Activated CD4-positive, alpha-beta T cell treated with anti-CD3 and anti-CD28 coated beads for 36 hours (primary cell): ENCODE measurements at places on chromosomes 13 and 19.
A peak's percentile ranks its signal among the peaks of the same experiment; 100 is the strongest.

- no peak for DNase-seq
These were observed 6.4 kb upstream of the TBXA2R start for GRCh38 chr19:3612901-3613741.

DNA sequence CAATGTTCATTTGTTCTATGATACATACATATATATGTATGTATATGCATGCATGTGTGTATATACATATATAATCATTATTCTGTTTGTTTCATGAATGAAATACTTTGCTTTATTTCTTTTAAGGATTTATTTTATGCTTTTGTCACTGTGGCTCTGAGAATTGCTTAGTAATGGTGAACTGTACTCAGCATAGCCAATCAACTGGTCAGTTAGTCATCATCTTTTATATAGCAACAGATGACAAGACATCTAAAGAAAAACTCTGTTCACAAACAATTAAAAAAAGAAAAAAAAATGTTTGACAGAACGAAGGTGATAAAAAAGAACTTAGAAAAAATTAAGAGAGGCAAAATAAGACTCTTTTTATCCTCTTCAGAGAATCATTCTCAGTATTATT lies 1440.3 kb downstream of the PCDH9 start:
- no peak for DNase-seq

- DNase-seq: no peak
These were observed 7.9 kb upstream of the FBXL3 start for GRCh38 chr13:77034881-77035280.

GRCh38 chr19:30878495-30878894 lies 470.7 kb downstream of the TSHZ3 start:
- DNase-seq: no peak

DNA sequence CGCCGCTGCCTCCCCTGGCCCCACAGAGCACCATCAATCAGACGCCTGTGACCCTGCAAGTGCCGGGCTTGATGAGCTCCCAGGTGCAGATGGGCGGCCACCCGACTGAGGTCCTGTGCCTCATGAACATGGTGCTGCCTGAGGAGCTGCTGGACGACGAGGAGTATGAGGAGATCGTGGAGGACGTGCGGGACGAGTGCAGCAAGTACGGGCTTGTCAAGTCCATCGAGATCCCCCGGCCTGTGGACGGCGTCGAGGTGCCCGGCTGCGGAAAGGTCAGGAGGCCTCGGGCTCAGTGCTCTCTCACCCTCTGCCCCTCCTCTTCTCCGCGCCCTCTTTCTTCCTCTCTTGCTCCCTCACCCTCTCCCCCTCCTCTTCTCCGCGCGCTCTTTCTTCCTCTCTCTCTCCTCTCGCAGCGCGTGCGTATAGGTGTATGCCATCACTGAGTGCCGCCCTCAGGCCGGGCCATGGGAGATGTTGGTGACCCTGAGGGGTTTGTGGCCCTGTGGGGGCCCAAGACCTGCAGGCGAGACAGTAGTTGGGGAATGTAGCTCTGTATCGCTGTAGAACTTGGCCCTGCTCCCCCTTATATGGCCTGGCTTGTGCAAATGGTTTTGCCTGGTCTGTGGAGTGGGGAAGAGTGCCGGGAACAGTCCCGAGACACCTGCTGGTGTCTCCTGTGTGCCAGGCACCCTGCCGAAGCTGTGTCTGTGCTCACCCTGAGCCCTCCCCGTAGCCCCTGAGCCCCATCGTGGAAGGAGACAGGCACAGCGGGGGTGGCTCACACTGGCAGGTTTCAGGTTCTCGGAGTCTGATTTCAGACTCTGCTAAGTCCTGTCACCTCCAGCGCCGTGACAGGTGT lies 5.4 kb upstream of the EPN1 start:
- DNase-seq: no peak

GRCh38 chr13:43647471-43647870 lies 139.3 kb downstream of the ENOX1 start:
- no peak for DNase-seq

DNA sequence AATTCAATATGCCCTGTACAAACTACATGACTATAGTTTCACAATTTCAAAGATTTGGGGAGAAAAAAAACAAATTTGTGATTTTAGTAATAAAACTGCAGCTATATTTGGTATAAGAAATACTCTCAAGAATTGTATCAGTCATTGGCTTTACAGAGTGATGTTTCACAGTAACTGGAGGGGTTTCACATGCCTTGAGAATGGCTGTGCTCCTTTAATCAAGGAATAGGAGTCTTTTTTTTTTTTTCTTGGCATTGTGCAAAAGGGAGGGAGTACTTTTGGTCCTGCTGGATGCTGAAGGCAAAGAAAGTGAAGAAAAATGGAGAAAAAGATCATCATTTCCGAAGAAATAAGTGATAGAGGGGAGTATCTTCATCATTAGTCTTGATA lies 6.8 kb downstream of the ZNF507 start:
- DNase-seq: no peak

DNA sequence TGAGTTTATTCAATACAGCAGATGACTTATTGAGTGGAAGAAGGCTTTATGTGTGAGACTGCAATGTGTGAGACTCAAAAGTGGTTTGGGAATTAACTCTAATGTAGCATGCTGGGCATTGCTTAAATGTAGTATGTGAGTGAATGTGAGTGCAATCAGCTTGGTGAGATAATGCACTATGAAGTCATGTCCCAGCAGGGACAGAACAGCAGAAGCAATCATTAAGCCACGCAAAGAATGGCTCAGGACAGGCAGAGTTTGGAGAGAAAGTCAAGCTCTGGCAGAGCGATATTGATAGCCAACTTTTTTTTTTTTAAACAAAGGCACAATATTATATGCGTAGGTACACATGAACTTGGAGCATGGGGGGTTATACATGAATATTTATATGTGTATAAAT lies 597.7 kb downstream of the GPC6 start:
- DNase-seq: no peak

- no peak for DNase-seq
These were observed 6.3 kb upstream of the GRIN3B start for GRCh38 chr19:993831-994393.

- no peak for DNase-seq
These were observed 19.9 kb upstream of the SHISA2 start for GRCh38 chr13:26071691-26072090.

- no peak for DNase-seq
These were observed 598.7 kb upstream of the SPRY2 start for GRCh38 chr13:80939581-80939980.

- DNase-seq: no peak
These were observed 1.9 kb upstream of the ZNF653 start for GRCh38 chr19:11507370-11508078.

DNA sequence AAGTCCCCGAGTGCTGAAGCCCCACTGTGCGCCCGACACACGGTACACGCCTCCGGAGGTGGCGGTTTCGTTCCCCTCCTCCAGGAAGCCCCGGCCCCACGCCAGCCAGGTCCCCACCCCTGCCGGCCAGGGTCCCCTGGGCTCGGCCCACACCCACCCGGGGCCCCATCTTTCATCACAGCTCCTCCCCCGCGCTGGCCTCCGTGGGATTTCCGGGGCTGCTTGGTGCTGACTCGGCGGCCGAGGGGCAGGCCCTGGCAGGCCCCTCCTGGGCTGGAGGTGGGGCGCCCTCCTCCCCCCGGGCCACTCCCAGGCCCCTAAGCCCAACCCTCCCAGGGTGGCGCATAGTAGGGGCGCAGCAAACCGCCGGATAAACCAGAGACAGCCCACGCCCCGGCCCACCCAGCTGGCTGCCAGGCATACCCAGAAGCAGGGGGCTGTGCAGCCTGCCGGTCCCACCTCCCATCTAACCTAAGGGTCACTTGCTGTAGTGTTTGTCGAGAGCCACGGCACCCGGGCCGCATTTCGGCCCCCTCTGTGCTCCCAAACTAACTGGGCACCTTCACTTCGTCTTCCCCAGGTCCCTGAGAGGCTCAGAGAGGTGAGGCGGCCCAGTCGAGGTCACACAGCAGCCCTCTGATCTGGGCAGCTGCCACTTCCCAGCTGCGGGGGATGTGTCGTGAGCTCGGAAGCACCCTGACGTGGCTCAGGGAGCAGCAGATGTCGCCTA lies 6.6 kb downstream of the ZBTB7A start:
- peak; percentile 70 for DNase-seq

- no peak for DNase-seq
These were observed 304.7 kb downstream of the COG6 start for GRCh38 chr13:39960191-39960590.

GRCh38 chr13:90535421-90535820 lies 812.1 kb upstream of the MIR17HG start:
- DNase-seq: no peak

DNA sequence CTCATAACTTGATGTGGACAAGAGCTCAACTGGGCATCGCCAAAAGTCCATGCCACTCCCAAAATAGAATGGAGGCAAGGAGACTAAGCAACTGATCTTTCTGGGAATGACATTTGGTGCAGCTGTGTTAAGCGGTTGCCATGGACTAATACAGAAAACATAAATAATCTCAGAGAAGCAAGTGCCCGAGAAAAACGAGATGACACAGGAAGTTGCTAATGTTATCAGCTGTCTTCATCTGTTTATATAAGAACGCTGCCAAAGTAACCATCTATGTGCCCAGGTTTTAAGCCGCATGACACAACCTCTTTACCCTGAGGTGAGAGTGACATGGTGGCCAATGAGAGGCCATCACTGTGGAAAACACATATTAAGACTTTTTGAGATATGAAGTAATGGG lies 54.9 kb upstream of the SACS start:
- DNase-seq: no peak

DNA sequence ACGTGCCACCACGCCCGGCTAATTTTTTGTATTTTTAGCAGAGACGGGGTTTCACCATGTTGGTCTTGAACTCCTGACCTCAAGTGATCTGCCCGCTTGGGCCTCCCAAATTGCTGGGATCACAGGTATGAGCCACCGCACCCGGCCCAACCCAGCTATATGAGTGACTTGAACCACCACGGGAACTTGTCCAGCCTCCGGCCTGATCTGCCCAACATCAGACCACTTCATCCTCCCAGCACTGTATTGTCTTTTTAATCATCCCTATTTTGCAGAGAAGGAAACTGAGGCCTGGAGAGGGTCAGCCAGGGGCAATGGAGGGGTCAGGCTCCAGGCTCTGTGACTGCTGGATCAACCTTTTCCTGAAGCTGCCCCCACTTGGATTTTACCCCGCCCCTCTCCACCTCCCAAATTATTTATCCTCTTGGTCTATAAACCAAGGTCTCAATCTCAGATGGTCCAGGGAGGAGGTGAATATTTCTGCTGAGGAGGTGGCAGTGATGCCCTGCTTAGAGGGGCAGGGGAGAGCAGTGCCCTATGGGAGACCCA lies 893 bp upstream of the PLIN3 start:
- no peak for DNase-seq

GRCh38 chr13:75831389-75831788 lies 195.3 kb downstream of the LMO7 start:
- DNase-seq: no peak

- no peak for DNase-seq
These were observed 147.1 kb downstream of the MTUS2 start for GRCh38 chr13:28967029-28967915.

DNA sequence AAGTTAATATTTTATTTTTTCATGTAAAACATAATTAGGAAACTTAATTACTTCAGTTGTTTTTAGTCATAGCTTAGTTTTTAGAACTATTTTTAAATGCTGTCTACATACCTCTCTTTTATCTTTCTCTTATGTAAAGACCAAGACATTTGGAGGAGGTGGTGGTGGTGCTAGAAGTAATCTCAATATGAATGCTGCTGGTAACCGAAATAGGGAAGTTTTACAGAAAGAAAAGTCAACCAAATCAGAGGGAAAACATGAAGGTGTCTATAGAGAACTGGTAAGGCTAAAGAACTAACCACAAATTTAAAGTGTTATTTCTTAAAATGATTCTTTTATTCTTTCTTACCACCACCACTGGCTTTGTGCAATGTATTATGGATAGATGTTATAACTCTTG lies 97.3 kb downstream of the TDRD3 start:
- no peak for DNase-seq

GRCh38 chr19:2887391-2887914 lies 13.3 kb upstream of the ZNF57 start:
- DNase-seq: no peak

DNA sequence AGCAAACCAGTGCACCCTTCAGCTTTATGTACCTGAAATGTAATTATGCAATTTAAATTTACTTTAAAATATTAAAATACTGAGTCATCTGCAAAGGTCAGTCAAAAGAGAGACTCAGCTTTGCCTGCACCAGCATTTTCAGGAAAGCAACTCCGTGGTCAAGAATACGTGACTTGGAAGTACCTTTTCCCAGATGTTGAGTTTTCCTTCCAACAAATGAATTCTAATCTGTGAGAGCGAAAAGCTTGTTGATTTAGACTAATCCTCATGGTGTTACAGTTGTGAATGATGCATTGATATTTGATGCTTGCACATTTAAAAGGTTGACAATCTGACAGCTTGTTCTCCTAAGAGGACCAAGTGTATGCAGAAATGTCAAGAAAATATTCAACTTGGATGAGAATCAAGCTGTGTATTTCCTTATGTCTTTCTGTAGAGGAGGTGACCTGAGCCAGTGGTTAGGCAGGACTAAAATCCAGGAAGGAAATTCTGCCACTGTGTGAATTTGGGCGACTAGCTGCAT lies 270.4 kb downstream of the ABCC4 start:
- no peak for DNase-seq
